ENCODE measurements at places on chromosomes 7 and 10. TPM values are rescaled to one million over a fixed set of nuclear protein-coding genes. Genes with fewer than 3 reads are reported as not detected.

Gene CHN2
- total RNA-seq = 15.4 TPM

Gene NEUROG3
- 0.43 TPM for total RNA-seq

Gene MCM10
- 76.3 TPM for total RNA-seq

Gene KIAA1549
- 34.8 TPM for total RNA-seq

Gene TRPV5
- not detected for total RNA-seq

DNA sequence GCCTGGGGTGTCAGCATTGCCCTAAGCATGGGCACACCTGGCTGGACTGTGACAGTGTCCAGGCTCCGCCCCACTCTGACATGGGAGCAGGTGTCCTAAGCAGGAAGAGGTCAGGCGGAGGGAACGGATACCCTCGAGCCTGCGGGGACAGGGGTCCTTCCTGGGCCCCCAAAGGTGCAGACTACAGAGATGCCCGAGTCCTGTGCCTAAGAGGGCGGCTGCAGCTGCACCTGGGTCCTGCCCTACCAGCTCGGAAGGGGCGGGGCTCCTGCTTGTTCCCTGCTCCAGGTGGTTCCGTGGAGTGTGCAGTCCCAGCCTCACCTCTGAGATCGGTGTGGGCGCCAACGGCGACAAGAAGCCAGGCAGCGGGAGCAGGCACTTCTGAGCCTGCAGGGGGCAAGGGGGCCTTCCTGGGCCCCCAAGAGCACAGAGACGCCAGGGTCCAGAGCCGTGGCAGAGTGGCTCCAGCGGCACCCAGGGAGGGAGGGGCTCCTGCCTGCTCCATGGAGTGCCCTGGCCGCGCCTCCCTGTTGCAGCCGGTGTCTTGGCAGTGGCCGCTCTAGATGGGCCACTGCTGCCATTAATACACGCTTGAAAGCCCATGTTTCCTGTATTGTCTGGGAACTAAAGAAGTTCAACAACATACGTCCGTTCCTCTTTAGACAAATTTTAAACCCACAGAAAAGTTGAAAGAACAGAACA lies 64.5 kb upstream of the CACNA2D1 start:
- H3K27ac ChIP-seq = no peak overlapping the region
- no peaks in the 10 kb centered on the region for H3K27me3 ChIP-seq
- no peaks in the 10 kb centered on the region for H3K4me1 ChIP-seq
- DNase-seq = no peak

DNA sequence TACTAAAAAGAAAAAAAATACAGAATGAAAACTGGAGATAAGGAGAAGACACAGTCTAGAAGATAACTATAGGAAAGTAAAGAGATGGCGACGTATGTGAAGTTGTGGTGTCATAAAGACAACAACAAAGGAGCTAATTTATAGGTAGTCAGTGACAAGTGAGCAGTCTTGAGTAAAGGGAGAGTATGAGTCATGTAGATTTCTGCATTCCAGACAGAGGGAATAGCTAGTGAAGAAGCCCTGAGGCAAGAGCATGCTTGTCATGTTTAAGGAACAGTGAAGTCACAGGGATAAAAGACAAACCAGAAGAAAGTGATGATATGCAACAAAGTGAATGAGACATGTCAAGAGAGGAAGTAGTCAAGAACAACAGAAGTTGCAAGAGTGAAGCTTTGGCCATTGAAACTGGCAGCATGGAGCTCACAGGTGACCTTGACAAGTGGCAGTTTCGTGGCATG lies 2.3 kb upstream of the MIOS start:
- H3K27me3 ChIP-seq = no peaks in the 10 kb centered on the region
- DNase-seq = no peak
- H3K36me3 ChIP-seq = peaks cover 14% of the 10 kb centered on the region
- no peak overlapping the region for H3K27ac ChIP-seq
- H3K4me1 ChIP-seq = peaks cover 20% of the 10 kb centered on the region

DNA sequence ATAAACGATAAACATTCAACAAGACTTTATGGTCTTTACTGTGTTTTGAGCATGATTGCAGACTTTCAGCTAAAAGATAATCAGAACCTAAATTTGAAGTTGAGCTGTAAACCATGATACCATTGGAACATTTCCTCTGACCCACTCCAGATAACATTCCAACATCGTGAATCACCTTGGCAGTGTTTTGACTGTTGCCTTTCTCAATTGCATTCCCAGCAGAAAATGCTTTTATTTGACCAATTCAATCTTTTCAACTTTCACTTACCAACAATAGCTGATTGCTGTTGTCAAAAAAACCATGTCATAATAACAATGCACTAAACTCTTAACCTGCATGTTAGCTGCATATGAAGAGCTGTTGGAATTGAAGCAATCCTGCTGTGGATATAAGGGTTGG lies 165.5 kb downstream of the MDFIC start:
- H3K36me3 ChIP-seq = no peaks in the 10 kb centered on the region
- no peak for DNase-seq
- no peak overlapping the region for H3K27ac ChIP-seq

- H3K27ac ChIP-seq = no peak overlapping the region
- H3K4me3 ChIP-seq = no peak overlapping the region
- no peak for DNase-seq
- no peaks in the 10 kb centered on the region for H3K27me3 ChIP-seq
- no peaks in the 10 kb centered on the region for H3K4me1 ChIP-seq
- no peaks in the 10 kb centered on the region for H3K36me3 ChIP-seq
Observed at GRCh38 chr7:41297166-41297565, 405.7 kb downstream of the INHBA start.

- H3K4me3 ChIP-seq = no peak overlapping the region
- H3K36me3 ChIP-seq = peaks cover 3% of the 10 kb centered on the region
- no peak for DNase-seq
- H3K27me3 ChIP-seq = no peaks in the 10 kb centered on the region
- no peak overlapping the region for H3K27ac ChIP-seq
Observed at GRCh38 chr7:45938626-45939302, 17.7 kb upstream of the IGFBP3 start.

DNA sequence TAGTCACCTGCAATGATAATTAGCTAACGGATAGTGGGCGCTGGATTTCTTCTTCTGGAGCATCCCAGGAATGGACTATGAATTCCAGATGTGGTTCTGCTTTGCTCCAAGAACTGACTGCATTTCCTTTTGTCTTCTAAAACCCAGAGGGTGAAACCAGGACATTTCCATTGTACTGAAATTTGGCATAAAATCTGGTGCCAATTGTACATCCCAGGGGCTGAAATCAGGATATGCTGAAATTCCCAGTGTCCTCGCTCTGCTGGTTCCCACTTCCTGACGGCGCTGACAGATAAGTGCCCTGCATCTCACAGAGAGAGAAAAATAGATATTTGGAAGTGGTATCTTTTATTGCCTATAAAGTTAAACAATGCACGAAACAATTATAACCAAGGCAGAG lies 31.9 kb downstream of the RBM20 start:
- H3K27ac ChIP-seq = no peak overlapping the region
- peaks cover 33% of the 10 kb centered on the region for H3K27me3 ChIP-seq
- no peak for DNase-seq
- H3K4me3 ChIP-seq = no peak overlapping the region
- peaks cover 12% of the 10 kb centered on the region for H3K4me1 ChIP-seq

GRCh38 chr7:151696721-151697514 lies 177.2 kb upstream of the RHEB start:
- no peak for DNase-seq
- H3K27me3 ChIP-seq = no peaks in the 10 kb centered on the region
- no peak overlapping the region for H3K4me3 ChIP-seq
- peaks cover 24% of the 10 kb centered on the region for H3K4me1 ChIP-seq

- H3K27ac ChIP-seq = no peak overlapping the region
- no peak overlapping the region for H3K4me3 ChIP-seq
- peaks cover 29% of the 10 kb centered on the region for H3K36me3 ChIP-seq
- no peak for DNase-seq
- no peaks in the 10 kb centered on the region for H3K4me1 ChIP-seq
Observed at GRCh38 chr10:30931094-30931493, 100.6 kb downstream of the ZNF438 start.

DNA sequence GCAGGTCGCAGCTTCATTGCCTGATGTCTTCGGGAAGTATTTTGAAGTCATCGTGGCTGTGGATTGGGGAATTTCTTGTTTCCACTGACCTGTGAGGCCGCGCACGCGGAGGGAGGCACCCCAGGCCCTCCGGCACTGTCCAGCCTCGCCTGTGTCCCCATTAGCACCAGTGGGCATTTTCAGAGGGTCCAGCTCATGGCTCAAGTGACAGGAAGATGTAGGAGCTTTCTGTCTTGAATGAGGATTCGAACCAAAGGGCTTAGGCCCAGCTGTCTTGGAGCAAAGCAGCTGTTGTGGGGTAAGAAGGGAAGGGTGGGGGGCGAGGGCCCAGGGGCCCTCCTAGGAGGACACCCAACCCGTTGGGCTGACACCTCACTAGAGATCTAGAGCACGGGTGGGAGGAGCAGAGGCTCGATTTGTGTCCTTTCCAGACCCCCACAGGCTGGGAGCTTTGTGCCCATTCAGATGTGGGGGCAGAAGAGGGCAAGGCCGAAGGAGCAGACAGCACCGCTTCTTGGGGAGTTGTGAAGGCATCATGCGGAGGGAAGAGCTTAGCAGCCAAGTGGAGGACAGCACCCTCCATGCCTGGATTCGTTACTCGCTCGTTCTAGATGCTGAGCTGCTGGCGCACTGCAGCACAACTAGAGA lies 914 bp downstream of the ZNF37A start:
- no peak for DNase-seq
- H3K27me3 ChIP-seq = no peaks in the 10 kb centered on the region
- peaks cover 19% of the 10 kb centered on the region for H3K4me1 ChIP-seq
- peak overlapping the region; percentile 94 for H3K4me3 ChIP-seq
- H3K36me3 ChIP-seq = peaks cover 56% of the 10 kb centered on the region
- H3K27ac ChIP-seq = peak overlapping the region; percentile 75

- no peak overlapping the region for H3K4me3 ChIP-seq
- no peak overlapping the region for H3K27ac ChIP-seq
- H3K27me3 ChIP-seq = peaks cover 2% of the 10 kb centered on the region
- peaks cover 14% of the 10 kb centered on the region for H3K4me1 ChIP-seq
- no peaks in the 10 kb centered on the region for H3K36me3 ChIP-seq
Observed at GRCh38 chr10:14383266-14383665, 52.5 kb upstream of the FRMD4A start.

- peak overlapping the region; percentile 28 for H3K4me3 ChIP-seq
- peaks cover 37% of the 10 kb centered on the region for H3K4me1 ChIP-seq
- H3K27me3 ChIP-seq = no peaks in the 10 kb centered on the region
- H3K36me3 ChIP-seq = no peaks in the 10 kb centered on the region
Observed at GRCh38 chr7:157794746-157795065, 457.9 kb downstream of the DNAJB6 start.

GRCh38 chr10:93070378-93071176 lies 3.1 kb upstream of the CYP26A1 start:
- peak overlapping the region; percentile 10 for H3K4me3 ChIP-seq
- H3K36me3 ChIP-seq = no peaks in the 10 kb centered on the region
- H3K4me1 ChIP-seq = peaks cover 34% of the 10 kb centered on the region
- H3K27ac ChIP-seq = no peak overlapping the region
- peaks cover 97% of the 10 kb centered on the region for H3K27me3 ChIP-seq
- no peak for DNase-seq

- H3K4me3 ChIP-seq = no peak overlapping the region
- no peaks in the 10 kb centered on the region for H3K4me1 ChIP-seq
- no peaks in the 10 kb centered on the region for H3K27me3 ChIP-seq
- H3K27ac ChIP-seq = no peak overlapping the region
- no peak for DNase-seq
Observed at GRCh38 chr10:17811146-17811865, 2.2 kb downstream of the MRC1 start.

GRCh38 chr7:132872034-132872433 lies 209.9 kb downstream of the CHCHD3 start:
- H3K27me3 ChIP-seq = no peaks in the 10 kb centered on the region
- no peak overlapping the region for H3K4me3 ChIP-seq
- peaks cover 24% of the 10 kb centered on the region for H3K4me1 ChIP-seq

- H3K4me1 ChIP-seq = no peaks in the 10 kb centered on the region
- DNase-seq = no peak
- no peaks in the 10 kb centered on the region for H3K27me3 ChIP-seq
- no peak overlapping the region for H3K27ac ChIP-seq
- no peak overlapping the region for H3K4me3 ChIP-seq
- H3K36me3 ChIP-seq = no peaks in the 10 kb centered on the region
Observed at GRCh38 chr7:20681258-20681882, 65.9 kb downstream of the ABCB5 start.

DNA sequence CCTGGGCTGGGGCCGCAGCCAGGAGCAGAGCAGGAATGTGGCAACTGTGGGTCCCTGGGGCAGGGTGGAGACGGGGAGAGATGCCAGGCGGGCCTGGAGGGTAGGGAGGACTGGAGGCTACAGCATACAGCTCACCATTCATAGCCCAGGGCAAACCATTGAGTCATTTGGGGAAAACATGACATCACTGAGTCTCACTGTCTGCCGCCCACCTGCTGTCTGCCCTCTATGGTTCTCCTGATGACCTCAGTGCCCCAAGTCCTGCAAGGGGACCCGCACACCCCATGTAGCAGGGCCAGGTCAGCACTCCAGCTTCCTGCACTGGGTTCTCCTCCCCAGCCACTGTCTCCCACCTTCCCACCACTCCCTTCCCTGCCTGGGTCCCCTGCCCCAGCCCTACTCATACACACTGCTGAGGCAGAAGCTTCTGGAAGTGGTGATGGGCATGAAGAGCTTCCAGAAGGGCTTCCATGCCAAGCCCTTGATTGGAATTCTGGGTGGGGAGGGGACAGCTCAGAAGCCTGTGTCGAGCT lies 10.4 kb downstream of the CHST3 start:
- no peak for DNase-seq
- H3K4me1 ChIP-seq = peaks cover 81% of the 10 kb centered on the region
- H3K36me3 ChIP-seq = peaks cover 2% of the 10 kb centered on the region
- H3K4me3 ChIP-seq = peak overlapping the region; percentile 11

- H3K27me3 ChIP-seq = peaks cover 7% of the 10 kb centered on the region
- H3K27ac ChIP-seq = no peak overlapping the region
- peak overlapping the region; percentile 95 for H3K4me3 ChIP-seq
- H3K36me3 ChIP-seq = peaks cover 2% of the 10 kb centered on the region
- H3K4me1 ChIP-seq = peaks cover 53% of the 10 kb centered on the region
Observed at GRCh38 chr7:21944616-21945453, 864 bp downstream of the CDCA7L start.

GRCh38 chr7:35025369-35025870 lies 11.9 kb downstream of the DPY19L1 start:
- no peaks in the 10 kb centered on the region for H3K36me3 ChIP-seq
- no peaks in the 10 kb centered on the region for H3K27me3 ChIP-seq
- DNase-seq = no peak

DNA sequence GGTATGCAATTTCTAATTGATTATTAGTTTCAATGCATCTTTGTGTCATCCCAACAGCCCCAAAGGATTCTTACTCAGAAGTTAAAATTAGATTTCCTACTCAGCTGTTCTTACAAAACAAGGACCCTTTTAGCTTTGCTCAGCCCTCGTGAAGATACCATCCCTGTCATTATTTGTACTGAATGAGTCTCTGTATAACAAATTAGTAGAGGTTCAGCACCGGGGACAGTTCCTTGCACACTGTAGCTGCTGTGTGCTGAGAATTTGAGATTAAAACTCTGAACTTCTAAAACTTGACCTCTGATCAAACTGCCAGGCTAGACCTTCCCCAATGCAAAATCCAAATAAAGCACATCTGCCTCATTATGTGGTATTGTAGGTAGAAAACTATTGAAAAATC lies 299.1 kb downstream of the LHFPL3 start:
- no peaks in the 10 kb centered on the region for H3K4me1 ChIP-seq
- peaks cover 42% of the 10 kb centered on the region for H3K27me3 ChIP-seq
- H3K27ac ChIP-seq = no peak overlapping the region
- no peaks in the 10 kb centered on the region for H3K36me3 ChIP-seq
- peak; percentile 59 for DNase-seq
- H3K4me3 ChIP-seq = no peak overlapping the region

- no peak overlapping the region for H3K4me3 ChIP-seq
- peak overlapping the region; percentile 0 for H3K27ac ChIP-seq
- peaks cover 5% of the 10 kb centered on the region for H3K27me3 ChIP-seq
- H3K4me1 ChIP-seq = peaks cover 17% of the 10 kb centered on the region
Observed at GRCh38 chr7:142887282-142888015, 1.9 kb upstream of the TRPV6 start.

GRCh38 chr10:122875843-122876466 lies 3.4 kb downstream of the FAM24B start:
- no peak overlapping the region for H3K4me3 ChIP-seq
- no peak for DNase-seq
- H3K27ac ChIP-seq = peak overlapping the region; percentile 72
- peaks cover 2% of the 10 kb centered on the region for H3K27me3 ChIP-seq
- peaks cover 27% of the 10 kb centered on the region for H3K4me1 ChIP-seq

Data from neural crest cell (in vitro differentiated cells).